ENCODE measurements at places on chromosomes 12 and 14.

DNA sequence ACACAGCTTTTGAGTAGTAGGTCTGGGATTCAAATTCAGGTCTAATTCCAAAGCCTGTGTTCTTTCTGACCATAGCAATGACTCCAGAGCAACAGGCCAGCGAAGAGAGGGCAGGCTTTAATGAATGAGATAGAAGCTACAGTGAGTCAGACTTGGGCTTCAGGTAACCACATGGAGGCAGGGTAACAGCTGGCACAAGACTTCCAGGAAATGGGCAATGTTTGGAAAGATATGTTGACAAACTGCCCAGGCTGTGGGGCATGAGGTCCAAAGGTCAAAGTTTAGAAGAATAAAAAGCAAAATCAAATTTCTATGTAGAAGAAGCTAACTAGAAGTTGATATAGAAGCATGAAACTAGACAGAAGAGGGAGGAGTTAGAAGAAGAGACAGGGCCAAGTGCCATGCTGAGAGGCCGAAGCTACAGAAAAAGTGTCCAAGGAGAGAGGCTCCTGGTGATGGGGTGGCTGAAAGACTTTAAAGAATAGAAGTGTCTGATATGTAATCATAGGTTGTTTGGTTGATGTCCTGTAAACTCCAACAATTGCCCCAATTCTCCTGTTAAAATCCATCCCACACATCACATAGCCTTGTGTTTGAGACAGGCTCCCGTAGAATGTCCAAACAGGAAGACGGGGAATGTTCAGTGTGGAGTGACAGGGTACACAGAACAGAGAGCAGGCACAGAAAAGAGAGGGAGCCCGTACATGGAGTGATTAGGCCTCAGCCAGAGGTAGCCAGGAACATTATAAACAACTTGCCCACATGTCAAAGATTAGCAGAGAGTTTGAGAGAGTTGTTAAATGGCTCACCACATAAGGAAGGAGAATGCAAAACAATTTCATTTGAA lies 384.7 kb downstream of the CCDC91 start:
- DNase-seq = no peak

GRCh38 chr12:1348606-1349005 lies 245.8 kb downstream of the FBXL14 start:
- DNase-seq = no peak

GRCh38 chr14:69484444-69485314 lies at the start of gene PLEKHD1:
Gene PLEKHD1, plus strand, starts transcription at chr14:69484728. Its CDS starts 238 bp downstream, at chr14:69484966.
- no peak for DNase-seq

DNA sequence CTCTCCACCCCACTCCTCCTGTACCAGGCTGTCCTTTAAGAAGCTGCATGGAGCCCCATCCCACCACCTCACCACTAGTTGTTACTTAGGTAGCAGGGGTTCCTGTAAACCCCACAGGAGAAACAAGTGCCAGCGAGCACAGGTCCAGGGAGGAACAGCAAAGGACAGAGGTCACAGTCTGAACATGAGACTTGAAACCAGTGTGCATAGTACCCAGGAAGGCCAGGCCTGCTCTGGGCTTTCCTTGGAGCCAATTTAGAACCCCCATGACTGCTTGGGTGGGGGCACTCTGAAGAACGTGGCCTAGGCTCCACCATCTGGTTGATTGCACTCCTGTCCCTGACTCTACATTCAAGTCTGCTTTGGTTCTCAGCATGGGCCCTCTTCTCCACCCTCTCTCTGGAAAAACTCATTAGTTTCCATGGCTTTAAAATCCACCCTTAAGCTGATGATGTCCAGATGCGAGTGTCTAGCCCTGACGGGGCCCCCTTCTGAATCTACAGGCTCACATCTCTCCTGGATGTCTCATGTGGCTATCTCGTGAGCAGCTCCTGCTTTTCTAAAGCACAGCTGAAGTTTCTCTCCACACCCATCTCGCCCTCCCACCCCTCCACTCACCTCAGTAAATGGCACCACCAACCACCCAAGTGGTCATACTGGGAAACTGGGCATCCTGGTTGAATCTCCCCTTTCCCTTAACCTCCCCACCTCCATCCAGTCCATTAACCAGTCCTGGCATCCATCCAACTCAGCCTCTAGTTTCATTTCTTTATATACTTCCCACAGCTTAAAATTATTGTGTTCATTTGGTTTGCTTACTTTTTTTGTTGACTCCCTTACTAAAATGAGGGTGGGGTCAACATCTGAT lies 8.4 kb downstream of the KRT3 start:
- DNase-seq = no peak

GRCh38 chr12:53564278-53564677 lies 57.0 kb upstream of the NPFF start:
- no peak for DNase-seq

- DNase-seq = no peak
These were observed 105.5 kb downstream of the BCL11B start for GRCh38 chr14:99166506-99166905.

GRCh38 chr12:51591016-51591901 lies at the start of gene SCN8A:
Gene SCN8A, plus strand, starts transcription at chr12:51591233. Its CDS starts 71,585 bp downstream, at chr12:51662818.
- DNase-seq = peak; percentile 21

- peak; percentile 11 for DNase-seq
These were observed 41.6 kb downstream of the LRRC74A start for GRCh38 chr14:76867516-76868453.

- DNase-seq = no peak
These were observed 90.2 kb upstream of the TMTC2 start for GRCh38 chr12:82596483-82596882.

DNA sequence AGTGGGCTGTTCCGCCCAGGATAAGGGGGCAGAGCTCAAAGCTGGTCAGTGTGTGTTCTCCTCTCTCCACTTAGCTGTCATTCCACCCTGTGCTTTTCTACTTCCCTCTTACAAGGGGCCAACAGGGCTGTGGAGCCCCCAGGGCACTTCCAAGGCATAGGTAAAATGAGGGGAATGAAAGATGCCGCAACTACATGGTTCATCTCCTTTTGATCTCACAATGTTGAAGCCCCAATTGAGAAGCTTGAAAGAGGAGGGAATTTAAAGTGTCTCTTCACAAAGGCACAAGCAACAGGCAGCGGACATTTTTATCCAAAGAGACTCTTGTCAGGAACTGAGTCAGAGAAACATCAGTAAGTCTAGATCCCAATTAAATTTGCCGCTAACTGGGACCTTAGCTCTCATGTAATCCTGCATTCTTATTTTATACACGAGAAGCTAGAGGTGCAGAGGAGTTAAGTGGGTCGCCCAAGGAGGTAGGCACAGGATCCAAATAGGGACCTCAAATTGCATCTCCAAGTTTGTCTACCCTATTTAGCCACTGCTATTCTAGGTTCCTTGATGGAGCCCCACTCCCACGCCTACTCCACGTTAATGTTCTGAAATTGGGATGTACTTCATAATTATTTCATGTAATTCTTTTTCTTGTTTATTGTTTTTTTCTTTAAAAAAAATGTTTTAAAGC lies 20.1 kb downstream of the TRIM9 start:
- DNase-seq = no peak

DNA sequence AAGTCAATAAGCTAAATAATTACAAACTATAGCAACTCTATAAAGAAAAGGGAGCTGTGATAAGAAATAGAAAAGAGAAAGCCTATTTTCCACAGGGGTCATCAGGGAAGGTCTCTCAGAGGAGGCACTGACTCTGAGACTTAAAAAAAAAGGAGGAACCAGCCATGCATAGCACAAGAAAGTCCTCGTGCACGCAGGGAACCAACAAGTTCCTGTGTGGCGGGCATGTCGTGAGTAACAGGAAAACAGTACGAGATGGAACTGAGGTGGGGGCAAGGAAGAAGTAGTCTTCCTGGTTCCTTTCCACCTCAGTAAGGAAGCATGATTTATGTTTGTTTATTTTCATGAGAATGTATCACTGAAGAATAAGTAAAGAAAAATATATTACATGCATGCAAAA lies 367.0 kb upstream of the TMEM132C start:
- DNase-seq = no peak
